ENCODE measurements at places on chromosomes 6 and 20.

- DNase-seq = no peak
Observed at GRCh38 chr6:40671001-40671693, 84.0 kb upstream of the LRFN2 start.

GRCh38 chr20:41391587-41392001 is 25.0 kb upstream of the EMILIN3 start:
- no peak for DNase-seq

- no peak for DNase-seq
Observed at GRCh38 chr20:4052554-4052953, 37.2 kb upstream of the RNF24 start.

- DNase-seq = no peak
Observed at GRCh38 chr20:46920114-46920513, 25.5 kb downstream of the EYA2 start.

DNA sequence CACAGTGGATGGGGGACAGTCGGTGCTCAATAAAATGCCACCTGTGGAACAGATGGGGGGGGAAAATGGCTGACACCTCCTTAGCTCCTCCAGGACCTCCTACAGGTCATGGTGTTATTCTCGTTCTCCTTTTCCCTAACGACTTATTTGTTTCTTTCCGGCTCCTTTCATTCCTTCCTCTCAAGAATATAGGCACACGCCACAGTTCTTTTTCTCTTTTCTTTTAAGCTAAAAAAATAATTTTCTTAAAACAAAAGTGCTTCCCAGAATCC is 1.4 kb upstream of the RNASET2 start:
- no peak for DNase-seq

GRCh38 chr6:141265756-141266623 is 866.7 kb upstream of the GJE1 start:
- no peak for DNase-seq
